ENCODE measurements at places on chromosomes 7 and 10.

GRCh38 chr7:82172881-82173280 is 270.7 kb downstream of the CACNA2D1 start:
- DNase-seq: no peak

GRCh38 chr10:63976538-63976937 is 455.3 kb downstream of the REEP3 start:
- peak; percentile 37 for DNase-seq

GRCh38 chr7:41257660-41258059 is 445.2 kb downstream of the INHBA start:
- DNase-seq: no peak

GRCh38 chr10:28300027-28300426 is 2.8 kb downstream of the MPP7 start:
- DNase-seq: no peak

DNA sequence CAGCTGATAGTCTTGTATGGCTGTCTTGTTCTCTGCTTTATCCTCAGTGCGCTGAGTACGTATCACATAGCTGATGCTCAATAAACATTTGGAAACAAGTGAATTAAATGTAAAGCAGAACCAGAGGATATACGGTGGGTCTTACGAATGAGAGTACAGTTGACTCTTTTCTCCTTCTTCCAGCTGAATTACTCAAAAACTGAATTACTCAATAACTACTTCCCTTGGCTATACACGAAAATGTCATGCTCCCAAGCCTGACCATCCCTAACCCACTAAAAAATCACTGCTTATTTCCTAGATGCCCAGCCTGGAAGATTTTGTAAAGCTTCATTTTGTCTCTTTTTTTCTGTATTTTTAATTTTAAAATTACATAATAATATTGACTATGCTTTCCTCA is 3.2 kb upstream of the RSU1 start:
- DNase-seq: no peak

DNA sequence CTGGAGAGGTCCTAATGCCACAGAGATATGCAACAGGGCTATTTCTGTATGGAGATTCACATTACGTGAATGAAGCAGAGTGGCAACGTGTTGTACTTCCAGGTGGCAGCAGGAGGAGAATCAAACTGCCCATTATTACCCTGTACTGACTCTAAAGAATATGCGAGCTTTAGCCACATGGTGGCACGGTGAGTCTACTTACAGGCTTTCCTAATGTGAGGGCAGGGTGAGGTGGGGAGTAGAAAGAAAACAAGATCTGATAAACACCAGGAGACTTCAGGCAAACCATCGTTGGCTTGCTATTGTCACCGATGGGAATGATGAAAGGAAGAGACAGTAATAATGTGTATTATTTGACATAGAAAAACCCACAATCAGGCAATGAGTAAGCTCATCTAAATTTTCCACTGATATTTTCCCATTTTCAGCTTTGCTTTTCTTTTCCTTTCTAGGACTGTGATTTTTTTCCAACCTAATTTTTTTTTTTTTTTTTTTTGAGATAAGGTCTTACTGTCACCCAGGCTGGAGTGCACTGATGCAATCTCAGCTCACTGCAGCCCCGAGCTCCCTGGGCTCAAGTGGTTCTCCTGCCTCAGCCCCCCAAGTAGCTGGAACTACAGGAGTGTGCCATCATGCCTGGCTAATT is 164.3 kb downstream of the BTAF1 start:
- peak; percentile 79 for DNase-seq

DNA sequence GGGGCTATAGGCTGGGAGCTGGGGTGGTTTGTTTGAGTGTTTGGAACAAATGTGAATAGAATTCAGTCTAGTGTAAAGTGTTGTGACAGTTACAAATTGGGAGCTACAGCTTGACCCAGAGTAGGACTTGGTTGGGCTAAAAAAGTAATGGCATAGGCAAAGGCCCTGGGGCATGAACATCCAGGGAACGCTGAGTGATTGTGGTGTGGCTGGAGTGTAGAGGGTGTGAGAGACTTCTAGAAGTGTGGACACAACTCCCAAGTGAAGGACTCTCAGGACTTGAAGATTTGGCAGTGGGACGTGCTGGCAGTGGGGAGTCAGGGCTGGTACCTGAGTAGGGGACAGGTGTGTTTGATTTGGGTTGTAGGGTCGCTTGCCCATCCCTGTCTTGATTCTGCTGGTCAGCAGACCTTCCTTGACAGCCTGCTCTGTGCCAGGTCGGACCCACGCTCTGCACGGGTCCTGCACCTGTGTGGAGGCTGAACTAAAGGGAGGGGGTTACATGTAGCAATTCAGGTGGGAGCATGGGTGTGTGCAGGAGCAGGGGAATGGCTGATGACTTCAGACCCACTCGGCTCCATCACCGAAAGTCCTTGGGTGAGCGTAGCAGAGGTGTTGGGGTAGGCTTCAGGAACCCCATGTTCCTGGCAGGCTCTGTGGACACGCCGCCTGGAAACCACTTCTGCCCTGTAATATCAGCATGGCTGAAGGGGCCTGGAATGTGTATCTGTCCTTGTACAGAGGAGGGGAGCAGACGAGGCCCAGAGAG is 43.3 kb downstream of the ZMIZ1 start:
- no peak for DNase-seq

DNA sequence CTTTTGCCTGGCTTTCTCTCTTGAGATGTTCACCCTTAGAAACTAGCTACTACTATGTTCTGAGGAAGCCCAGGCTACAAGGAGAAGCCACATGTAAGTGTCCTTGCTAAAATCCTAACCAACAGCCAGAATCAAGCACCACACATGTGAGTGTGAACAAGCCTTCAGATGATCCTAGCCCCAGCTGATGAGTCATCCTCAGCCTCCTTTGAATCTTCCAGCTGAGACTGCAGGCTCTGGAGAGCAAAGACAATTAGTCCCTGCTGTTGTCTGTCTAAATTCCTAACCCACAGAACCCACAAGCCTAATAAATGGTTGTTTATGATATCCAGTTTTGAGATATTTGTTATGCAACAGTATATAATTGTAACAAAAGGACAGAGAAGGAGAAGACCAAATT is 92.8 kb upstream of the TAC1 start:
- no peak for DNase-seq

- no peak for DNase-seq
Observed at GRCh38 chr10:85792533-85792858, 574.1 kb downstream of the GRID1 start.

- no peak for DNase-seq
Observed at GRCh38 chr10:133442191-133442966, 11.4 kb upstream of the SCART1 start.

DNA sequence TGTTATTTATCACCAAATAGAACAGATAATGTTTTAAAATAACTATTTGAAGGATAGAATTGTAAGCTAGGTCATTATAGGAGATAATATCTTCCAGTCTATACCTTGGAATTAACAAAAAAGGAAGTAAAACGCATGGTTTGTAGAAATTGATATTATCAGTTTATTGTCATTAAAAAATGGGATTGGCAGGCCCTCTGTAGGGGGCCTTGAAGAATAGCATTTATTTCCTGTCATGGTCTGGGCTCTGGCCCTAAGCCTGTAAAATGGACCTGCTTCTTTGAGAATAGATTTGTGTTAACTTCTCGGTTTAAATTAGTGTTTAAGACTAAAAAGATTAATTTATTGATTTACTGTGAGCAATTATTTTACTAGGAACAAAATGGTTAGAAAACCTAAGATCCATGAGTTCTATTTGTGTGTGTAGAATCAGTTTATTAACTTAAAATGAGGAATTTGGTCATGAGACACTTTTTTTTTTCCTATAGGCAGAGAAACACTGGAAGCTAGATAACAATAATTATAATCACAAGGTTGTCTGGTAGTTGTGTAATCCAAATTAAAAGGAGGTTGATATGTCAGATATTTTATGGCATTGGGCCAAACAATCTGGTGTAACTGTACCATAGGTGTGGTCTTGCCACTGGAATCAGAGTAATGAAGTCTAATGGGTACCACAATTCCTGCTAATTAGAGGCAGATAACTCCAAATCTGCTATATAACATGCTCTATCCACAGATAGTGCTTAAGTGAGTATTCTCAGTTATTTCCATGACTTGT is 197.4 kb upstream of the FOXP2 start:
- DNase-seq: no peak

- DNase-seq: no peak
Observed at GRCh38 chr10:88209837-88210561, 346.6 kb downstream of the PTEN start.

DNA sequence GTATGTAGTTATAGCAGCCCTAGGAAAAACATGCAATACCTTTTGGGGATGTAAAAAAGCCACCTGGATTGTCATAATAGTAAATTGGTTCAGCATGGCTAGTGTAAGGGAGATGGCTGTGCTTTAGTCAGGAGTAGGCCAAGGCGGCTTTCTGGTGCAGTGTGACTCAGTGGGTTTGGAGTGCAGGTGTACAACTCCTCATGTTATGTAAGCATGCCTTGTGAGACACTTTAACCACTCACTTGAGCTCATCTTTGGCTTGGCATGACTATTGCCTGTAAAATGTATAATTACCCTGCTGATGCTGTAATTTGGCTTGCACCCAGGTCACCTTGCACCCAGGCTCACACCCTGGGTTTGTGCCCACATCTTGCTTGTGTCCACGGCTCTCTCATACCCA is 239.2 kb upstream of the GLI3 start:
- DNase-seq: no peak

- no peak for DNase-seq
Observed at GRCh38 chr10:73768881-73769280, 13.0 kb upstream of the CHCHD1 start.

GRCh38 chr7:24283554-24283896 is 465 bp upstream of the NPY start:
- peak; percentile 40 for DNase-seq

- peak; percentile 30 for DNase-seq
Observed at GRCh38 chr10:7666253-7667023, at the start of gene ITIH5. ITIH5 (minus strand) TSS chr10:7666966; CDS start chr10:7666892, 74 bp downstream.

DNA sequence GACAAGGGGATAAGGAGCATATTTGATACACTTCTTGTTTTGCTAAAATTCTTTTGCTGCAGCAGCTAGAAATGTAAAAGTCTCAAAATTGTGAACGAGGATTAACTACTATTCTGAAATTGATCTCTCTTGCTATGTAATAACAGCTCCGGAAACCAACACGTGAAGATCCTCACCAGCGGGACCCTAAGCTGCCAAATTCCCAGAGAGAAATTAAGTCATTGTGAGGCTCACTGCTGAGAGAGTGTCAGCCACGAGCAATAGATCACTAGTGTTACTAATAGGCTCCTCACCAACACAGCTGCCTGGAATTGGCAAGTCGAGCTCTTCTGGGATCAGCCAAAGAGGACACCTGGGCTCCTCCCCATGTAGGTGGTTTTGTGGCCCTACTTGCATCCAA is 5.6 kb upstream of the VWA2 start:
- no peak for DNase-seq

- no peak for DNase-seq
Observed at GRCh38 chr10:104396581-104396980, 42.9 kb downstream of the CFAP58 start.

DNA sequence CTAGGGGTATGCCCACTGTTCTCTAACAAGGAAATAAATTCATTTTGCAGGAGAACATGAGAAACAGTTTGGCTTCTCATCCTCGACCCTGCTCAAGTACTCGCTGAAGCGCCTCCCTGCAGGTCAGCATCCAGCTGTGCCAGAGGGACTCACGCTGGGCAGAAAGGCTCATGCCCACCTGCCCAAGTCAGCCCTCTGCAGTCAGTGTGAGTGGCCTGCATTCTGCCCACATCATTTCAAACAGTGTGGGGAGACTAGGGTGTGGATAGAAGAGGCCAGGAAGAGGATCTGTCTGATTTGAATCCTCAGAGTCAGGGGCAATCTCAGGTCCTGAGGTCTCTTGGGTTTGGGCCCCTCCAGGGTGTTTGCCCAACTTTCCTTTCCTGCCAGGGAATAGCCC is 297.8 kb downstream of the ELMO1 start:
- DNase-seq: no peak

DNA sequence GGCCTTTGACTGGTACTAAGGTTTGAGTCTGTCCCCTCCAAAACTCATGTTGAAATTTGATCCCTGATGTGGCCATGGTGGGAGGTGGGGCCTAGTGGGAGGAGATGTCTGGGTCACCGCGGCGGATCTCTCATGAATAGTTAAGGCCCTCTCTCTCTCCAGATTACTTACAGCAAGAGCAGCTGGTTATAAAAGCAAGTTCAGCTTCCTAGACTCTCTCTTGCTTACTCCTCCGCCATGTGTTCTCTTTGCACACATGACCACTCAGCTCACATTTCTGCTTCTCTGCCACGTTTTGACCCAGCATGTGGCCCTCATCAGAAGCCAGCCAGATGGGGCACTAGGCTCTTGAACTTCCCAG is 29.9 kb upstream of the ZMIZ1 start:
- peak; percentile 32 for DNase-seq

DNA sequence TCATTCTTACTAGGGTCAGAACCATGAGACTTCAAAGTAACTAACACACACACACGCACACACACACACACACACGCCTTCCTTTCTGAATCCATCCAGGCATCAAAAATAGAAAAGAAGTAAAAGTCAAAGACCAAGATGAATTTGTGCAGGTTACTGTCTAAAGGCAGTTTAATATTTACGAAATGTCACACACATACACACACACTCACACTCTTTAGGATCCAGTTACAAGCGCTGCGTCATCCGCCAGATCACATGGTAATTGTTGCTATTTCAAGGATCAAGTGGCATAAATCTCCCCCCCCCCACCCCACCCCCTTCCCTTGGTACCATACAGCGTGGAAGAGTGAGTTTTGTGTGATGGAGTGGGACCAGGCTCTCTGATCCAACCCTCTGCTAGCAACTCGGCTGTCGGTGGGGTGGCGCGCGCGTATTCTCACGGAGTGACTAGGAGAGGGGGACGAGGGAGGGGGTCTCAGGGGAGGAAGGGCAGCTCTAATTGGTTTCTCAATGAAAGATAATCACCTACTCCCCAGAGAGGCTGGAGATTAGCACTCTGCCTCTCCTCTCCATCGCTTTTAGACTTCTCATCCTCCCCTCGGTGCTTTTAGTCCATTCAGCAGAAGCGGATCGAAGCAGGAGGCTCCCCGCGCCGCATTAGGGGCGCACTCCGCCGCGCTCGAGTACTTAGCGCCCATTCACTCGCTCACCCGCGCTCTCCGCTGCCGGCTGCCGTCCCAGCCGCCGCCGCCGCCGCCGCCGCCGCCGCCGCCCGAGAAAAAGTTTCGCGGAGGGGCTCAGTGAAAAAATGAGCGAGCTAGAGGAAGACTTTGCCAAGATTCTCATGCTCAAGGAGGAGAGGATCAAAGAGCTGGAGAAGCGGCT is 83.5 kb upstream of the PRKG1 start:
- peak; percentile 63 for DNase-seq

GRCh38 chr7:95922191-95922590 is 149.8 kb downstream of the DYNC1I1 start:
- DNase-seq: no peak

GRCh38 chr7:130695840-130696239 is 9.5 kb upstream of the TSGA13 start:
- no peak for DNase-seq

DNA sequence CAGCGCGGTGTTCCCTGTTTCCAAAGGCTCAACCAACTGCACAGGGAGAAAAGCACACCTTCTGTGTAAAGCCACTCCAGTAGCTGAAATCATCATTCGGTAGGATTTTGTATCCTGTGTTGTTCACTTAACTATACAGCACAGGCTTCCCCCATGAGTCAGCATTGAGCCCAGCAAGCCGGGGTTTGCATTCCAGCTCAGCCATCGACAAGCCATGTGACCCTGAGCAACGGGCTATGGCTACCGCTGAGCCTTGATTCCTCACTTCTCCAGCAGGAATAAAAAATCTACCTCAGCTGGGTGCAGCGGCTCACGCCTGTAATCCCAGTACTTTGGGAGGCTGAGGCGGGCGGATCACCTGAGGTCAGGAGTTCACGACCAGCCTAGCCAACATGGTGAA is 44.1 kb upstream of the ATP6V0A4 start:
- DNase-seq: no peak

All from femur (tissue), 1 donor.